ENCODE measurements at places on chromosomes 7 and 10.

GRCh38 chr10:105023211-105024111, 382.4 kb downstream of the SORCS3 start:
- no peak for DNase-seq

DNA sequence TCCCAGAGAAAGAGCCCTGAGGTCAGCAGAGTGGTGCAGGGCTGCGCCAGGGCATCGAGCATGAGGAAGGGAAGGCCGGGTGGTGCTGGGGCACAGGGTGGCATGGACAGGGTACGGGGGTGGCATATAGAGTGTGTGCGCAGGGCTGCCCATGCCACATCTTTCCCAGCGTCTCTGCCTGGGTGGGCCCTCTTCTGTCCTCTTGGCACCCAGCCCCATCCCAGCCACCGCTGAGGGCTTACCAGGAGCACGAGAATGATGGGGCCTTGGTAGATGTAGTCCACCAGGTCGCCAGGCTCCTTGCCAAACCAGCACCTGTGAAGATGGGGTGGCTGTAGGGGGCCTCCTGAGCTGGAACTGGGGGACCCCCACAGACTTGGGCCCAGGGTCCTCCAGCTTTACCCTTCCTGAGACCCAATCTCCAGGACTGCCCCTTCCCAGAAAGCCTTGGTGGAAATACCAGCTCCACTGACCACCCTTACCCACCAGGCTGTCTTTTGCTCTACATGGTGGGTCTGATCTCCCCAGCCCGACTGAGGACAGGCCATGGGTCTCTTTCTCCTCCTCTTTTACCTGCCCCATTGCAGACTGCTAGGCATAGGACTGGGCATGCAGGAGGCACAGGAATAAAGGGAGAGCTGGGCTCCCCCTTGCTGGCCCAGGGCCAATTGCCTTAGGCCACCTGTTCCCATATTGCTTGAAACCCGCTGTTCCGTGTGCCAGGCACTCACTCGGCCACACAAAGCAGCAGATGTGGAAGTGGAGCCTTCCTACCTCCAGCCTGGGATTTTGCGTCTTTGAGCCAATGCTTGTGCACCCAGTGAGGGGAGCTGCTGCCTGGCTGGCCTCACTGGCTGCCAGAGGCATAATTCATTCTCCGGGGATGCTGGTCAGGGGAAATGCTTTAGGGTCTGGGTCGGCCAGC, 21.7 kb downstream of the CRHR2 start:
- DNase-seq: no peak

DNA sequence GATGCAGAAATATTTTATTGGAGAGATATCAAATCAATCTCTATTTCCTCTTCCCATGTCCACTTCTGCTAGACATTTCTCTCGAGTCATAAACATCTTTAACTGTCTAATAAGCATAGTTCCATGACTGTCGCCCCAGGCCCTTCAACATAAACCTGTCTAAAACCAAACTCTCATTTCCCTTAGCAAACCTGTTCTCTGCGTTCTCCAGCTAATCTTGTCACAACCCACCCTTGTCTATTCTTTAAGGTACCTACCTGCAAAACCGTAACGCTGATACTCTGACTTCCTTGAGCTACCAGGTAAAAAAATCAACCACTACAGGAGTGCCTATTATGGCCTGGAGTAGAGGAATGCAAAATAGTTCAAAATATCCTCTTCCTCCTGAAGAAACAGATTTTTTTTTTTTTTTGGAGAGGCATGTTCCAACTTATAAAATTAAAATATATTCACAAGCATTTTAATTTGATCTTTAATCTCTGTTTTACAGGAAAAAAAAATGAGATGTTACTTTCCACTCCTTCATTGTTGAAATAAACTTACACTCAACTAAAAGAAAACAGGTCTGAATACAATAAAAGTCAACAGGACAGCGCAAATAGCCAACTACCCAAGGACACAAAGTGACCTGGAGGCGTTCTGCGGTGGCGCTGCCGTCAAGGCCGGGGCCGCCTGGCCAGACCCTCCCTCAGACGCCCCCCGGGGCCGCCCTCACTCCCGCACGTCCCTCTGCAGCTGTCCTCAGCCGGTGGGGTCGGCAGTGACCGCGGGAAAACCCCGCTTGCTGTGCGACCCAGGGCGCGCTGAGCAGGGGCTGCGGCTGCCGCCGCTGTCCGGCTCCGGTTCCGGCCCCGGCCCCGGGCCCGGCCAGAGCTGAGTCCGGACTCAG, 765 bp downstream of the SLC25A40 start:
- no peak for DNase-seq

DNA sequence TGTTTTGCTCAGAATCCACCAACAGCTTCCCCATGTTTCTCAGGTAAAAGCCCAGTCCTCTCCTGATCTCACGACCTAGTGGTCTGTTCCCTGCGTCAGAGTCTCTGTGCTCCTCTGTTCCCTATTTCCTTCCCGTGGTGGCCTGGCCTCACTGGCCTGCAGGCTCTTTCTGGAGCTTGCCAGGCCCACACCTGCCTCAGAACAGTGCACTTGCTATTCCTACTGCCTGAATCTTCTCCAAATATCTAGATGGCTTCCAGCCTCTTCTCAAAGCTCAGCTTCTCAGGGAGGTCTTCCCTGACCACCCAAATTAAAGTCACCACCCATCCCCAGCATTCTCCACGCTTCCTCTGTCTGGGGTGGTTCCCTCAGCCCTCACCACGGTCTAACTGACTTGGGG, 165.3 kb downstream of the USP6NL start:
- DNase-seq: no peak

GRCh38 chr7:101832205-101832631, 14.8 kb downstream of the CUX1 start:
- no peak for DNase-seq

DNA sequence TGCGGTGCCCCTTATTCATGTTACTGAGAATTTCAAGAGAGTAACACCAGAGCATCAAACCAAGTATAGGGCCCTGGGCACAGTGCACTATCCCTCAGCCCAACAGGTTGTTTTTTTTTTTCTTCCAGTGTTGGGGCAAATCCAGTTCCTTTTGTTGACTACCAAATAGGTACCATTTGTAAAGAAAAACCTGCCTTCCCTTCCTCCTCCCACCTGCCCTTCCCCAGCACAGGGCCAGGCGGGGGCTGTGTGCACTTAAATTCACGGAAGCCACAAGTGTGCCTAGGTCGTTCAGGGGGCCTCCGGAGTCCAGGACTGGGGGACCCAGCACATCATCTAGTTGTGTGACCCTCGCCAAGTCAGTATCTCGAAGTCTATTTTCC, 595 bp upstream of the SFXN4 start:
- no peak for DNase-seq

DNA sequence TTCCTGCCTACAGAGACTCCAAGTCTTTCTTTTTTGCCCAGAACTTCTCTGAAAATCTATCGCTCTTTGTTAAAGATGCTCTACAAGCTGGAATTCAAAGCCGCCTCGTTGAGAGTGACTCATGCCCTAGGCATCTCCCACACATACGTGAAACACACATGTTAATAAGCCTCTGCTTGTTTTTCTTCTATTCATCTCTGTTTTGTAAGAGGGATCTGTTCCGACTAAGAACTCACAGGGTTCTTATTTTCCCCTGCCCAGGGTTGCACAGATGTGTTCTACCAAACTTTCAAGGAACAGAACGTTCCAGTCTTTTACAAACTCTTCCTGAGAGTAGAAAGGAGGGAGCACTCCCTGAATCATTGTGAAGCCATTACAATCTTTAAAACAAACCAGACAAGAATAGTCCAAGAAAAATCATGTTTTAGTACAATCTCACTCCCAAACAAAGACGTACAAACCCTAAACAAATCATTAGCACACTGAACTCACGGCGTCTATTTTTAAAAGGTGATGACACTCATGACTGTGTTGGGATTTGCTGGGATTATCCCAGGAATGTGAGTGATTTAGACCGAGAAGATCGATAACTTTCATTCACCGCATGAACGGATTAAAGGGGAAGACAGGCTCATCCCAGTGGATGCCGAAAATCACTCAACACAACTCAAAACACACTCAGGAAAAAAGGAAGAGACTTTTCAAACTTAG, 55.3 kb upstream of the INPP5A start:
- no peak for DNase-seq

- no peak for DNase-seq
Measured at GRCh38 chr10:96829029-96829773, 2.9 kb upstream of the LCOR start.

GRCh38 chr10:75845176-75845947, 413.9 kb downstream of the LRMDA start:
- no peak for DNase-seq

GRCh38 chr7:82559193-82559805, 115.7 kb upstream of the CACNA2D1 start:
- DNase-seq: no peak

GRCh38 chr10:50563906-50564305, 59.9 kb downstream of the SGMS1 start:
- no peak for DNase-seq

GRCh38 chr7:57423768-57424167, 26.2 kb upstream of the ZNF716 start:
- no peak for DNase-seq

DNA sequence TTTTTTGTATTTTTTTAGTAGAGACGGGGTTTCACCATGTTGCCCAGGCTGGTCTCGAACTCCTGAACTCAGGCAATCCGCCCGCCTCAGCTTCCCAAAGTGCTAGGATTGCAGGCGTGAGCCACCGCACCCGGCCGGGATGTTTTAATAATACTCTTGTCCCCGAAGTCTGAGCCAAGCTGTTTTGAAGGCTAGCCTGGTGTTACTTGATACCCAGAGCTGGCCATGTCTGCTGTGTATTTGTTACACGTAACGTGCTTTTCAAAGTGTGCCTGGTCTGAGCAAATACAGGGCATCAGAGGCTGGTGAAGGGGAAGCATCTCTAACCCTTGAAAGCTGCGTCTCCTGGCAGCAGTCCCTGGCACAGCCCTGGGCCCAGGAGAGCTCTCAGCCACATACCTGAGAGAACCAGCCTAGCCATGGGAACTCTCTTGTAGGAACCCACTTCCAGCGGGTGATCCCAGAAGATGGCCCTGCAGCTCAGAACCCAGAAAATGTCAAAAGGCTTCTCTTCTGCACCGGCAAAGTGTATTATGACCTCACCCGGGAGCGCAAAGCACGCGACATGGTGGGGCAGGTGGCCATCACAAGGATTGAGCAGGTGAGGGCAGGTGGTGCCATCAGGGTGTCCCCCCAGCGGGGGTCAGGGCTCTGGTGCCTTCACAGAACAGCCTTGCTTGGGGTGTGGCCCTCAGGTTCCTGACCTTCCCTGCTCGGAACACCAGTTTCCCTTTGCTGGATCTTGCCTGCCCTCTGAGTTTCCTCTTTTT, 41.7 kb upstream of the ZMIZ2 start:
- DNase-seq: no peak

GRCh38 chr10:69634759-69635425, 4.8 kb downstream of the FAM241B start:
- DNase-seq: no peak

DNA sequence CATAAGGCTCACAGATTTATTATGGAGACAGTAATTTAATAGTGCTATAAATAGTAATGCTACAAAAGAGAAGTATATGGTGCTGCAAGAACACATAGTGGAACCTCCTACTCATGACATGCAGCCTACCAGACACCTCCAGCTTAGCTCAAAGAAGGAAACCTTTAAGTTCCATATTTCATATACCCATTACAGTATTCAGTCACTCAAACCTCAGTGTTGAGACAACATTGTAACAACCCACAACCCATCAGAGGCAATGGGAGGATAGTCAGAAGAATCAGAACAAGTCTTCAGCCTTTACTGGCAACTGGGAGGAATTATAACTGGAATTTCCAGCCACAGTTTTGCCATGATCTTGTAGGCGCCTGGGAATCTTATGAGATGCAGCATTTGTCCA, 186.3 kb upstream of the VSTM2A start:
- no peak for DNase-seq

DNA sequence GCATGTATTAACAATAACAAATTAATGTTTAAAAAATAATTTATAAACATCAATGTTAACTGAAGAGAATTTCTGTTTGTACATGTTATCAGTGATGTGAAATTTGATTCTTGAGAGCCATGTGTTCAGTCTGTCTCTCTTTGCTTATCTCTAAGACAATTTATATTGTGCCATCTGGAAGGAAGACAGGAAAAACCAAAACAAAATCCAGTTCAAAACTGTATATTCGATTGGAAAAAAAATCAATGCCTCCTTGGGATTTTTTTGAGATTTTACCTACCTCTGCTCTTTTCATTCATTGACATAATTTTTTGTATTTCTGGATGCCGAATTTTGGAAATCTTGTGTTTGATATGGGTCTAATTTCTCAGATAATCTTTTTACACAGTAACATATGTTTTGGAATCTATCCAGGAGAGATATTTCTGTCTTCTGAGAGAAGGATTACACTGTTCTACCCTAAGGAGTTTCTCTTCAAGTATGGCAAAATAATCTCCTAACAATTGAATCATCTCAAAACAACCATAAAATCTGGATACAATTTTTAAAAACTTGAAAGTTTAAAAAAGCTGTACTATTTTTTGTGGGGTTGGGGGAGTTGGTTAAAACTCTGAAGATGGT, 311.9 kb upstream of the GNAI1 start:
- no peak for DNase-seq

GRCh38 chr10:80453842-80454512, at the start of gene TSPAN14:
TSPAN14 (plus strand) TSS chr10:80454310; CDS start chr10:80489234, 34,924 bp downstream.
- no peak for DNase-seq

GRCh38 chr7:48548667-48549066, 375.7 kb upstream of the CDC14C start:
- no peak for DNase-seq

DNA sequence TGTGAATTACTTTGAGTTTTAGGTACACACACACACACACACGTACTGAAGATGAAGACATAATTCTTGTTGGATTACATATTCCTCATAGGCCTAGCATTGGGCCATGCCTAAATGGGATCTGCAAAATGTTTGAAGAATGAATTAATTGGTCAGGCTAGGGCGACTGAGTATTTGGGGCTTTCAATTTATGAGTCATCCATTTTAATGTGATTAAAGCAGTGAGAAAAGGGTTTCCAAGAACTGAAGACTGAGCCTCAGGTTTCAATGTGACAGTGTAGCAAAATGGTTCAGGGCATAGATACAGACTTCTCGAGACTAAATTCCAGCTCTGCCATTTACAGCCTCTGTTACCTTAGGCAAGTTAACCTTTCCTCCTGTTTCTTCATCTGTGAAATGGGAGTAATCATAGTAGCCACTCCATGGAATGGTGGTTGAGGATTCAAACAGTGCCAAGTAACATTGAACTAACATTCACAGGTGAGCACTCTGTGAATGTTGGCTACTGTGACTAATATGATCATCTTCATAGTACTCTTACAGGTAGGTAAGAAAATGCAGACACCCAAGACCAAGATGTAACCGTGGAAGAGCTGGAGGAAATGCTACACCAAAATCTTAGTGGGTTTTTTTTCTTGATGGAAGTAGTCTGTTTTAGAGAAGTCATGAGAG, 7.6 kb downstream of the BPGM start:
- DNase-seq: no peak

GRCh38 chr7:45082031-45082830, 6.5 kb downstream of the NACAD start:
- no peak for DNase-seq

- no peak for DNase-seq
Measured at GRCh38 chr7:151742713-151743480, 134.0 kb downstream of the PRKAG2 start.

DNA sequence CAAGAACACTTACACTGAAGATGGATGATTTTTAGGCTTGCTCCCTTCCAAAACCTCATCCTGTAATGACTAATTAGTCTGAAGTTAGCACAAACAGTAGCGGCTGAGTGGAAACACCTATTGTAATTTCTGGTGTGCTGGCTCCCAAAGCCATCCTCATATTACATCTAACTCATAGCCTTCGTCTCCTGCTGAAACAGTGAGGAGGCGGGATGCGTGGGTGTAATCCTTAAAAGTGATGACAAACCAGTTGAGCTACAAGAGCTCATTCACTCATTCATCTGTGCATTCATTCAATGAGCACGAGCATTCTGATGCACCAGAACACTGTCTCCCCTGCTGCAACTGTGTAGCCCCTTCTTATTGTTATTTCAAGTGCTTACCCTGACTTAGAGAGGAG, 235.3 kb downstream of the CALN1 start:
- no peak for DNase-seq

All from activated naive CD8-positive, alpha-beta T cell treated with anti-CD3 and anti-CD28 coated beads, Interleukin-2, amount 50 U/mL, for 16 hours (primary cell).